ENCODE measurements at places on chromosomes 12 and 14. TPM values are rescaled to one million over a fixed set of nuclear protein-coding genes. Genes with fewer than 3 reads are reported as not detected.

Gene LRRC10
- polyA plus RNA-seq = not detected

Gene NCOR2
- 5.3 TPM for polyA plus RNA-seq

Gene CHST11
- 28.7 TPM for polyA plus RNA-seq

Gene HOXC10
- polyA plus RNA-seq = not detected

Gene CMTM5
- polyA plus RNA-seq = not detected

- no peaks in the 10 kb centered on the region for H3K4me1 ChIP-seq
- no peak overlapping the region for H3K27ac ChIP-seq
- H3K27me3 ChIP-seq = no peaks in the 10 kb centered on the region
- no peaks in the 10 kb centered on the region for H3K36me3 ChIP-seq
- DNase-seq = no peak
- no peak overlapping the region for H3K4me3 ChIP-seq
Observed at GRCh38 chr12:100632445-100632892, 59.0 kb downstream of the GAS2L3 start.

GRCh38 chr14:74596741-74597450, 15.1 kb downstream of the LTBP2 start:
- H3K4me3 ChIP-seq = no peak overlapping the region
- DNase-seq = no peak
- H3K4me1 ChIP-seq = no peaks in the 10 kb centered on the region
- H3K36me3 ChIP-seq = no peaks in the 10 kb centered on the region

DNA sequence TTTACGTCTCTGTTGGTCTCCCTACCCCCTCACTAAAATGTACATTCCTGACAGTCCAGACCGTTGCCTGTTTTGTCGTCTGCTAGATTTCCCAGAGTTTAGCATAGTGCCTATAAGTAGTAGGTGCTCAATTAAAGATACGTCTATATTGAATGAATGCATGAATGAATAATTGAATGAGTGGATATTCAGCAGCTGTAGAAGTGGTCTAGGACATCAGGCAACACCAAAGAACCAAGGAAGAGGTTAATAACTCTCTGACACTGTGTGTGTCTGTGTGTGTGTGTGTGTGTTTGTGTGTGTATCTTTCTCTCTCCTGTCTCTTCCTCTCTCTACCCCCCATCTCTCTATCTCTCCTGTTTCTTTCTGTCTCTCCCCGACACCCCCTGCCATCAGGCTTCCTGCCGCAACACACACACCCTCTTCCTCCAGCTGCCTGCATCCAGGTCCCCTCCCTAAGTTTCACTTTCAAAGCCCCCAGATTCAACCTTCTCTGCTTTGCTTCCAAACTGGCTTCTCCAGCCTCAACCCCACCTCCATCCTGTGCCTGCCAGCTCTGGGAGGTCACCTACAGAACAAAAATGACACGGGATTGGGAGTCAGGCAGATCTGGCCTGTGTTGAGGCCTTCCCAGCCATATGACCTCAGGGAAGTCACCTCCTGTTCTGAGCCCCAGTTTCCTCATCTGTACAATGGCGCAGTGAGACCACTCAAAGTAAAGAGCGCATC, 119.9 kb upstream of the NCOR2 start:
- H3K27ac ChIP-seq = no peak overlapping the region
- DNase-seq = peak; percentile 8
- H3K4me3 ChIP-seq = peak overlapping the region; percentile 33
- H3K27me3 ChIP-seq = no peaks in the 10 kb centered on the region
- H3K4me1 ChIP-seq = peaks cover 18% of the 10 kb centered on the region

DNA sequence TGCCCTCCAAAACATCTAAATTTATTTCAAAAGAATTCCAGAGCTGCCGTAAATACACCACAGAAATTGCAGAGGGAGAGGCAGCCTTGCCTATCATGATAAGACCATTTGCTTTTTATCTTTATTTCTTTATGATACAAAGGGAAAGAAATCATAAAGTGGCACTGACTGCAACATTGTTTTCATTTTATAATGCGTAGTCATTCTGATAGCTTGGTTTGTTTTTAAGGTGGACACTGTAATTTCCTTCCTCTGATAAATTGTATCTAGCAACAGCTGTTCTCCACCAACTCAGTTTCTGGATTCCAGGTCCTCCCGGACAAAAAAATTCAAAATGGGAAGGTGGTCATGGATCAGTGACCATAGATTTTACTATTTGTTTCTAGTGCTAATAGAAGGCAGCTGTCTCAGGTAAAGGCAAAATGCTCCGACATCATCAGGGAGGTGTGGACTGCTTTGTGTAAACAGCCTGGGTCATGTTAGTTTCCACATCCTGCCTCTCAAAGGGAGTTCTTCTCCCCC, 623 bp upstream of the TSPAN8 start:
- H3K27me3 ChIP-seq = no peaks in the 10 kb centered on the region
- no peaks in the 10 kb centered on the region for H3K36me3 ChIP-seq
- no peaks in the 10 kb centered on the region for H3K4me1 ChIP-seq

DNA sequence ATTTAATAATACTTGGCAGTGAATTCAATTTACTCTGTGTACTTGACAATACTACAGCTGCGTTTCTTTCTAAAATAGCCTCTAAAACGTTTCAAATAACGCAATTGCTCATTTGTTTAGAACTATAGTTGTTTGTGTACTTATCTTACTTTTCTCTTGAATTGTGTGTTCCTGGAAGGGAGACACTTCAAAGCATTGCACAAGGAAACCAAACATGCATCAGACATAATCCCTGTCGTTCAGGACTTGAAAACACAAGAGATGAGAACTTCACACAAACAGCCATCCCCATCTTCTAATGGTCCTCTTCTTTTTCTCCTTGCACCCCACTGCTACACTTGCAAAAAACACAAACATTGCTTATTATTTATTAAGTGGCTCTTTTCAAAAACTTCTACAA, 38.5 kb downstream of the PTGER2 start:
- no peaks in the 10 kb centered on the region for H3K27me3 ChIP-seq
- H3K4me3 ChIP-seq = peak overlapping the region; percentile 18
- DNase-seq = no peak
- peaks cover 53% of the 10 kb centered on the region for H3K4me1 ChIP-seq
- no peaks in the 10 kb centered on the region for H3K36me3 ChIP-seq
- H3K27ac ChIP-seq = peak overlapping the region; percentile 59

- no peak overlapping the region for H3K4me3 ChIP-seq
- DNase-seq = no peak
- no peaks in the 10 kb centered on the region for H3K4me1 ChIP-seq
- H3K27ac ChIP-seq = no peak overlapping the region
- no peaks in the 10 kb centered on the region for H3K27me3 ChIP-seq
- no peaks in the 10 kb centered on the region for H3K36me3 ChIP-seq
Observed at GRCh38 chr12:26109343-26109881, 15.4 kb downstream of the BHLHE41 start.

DNA sequence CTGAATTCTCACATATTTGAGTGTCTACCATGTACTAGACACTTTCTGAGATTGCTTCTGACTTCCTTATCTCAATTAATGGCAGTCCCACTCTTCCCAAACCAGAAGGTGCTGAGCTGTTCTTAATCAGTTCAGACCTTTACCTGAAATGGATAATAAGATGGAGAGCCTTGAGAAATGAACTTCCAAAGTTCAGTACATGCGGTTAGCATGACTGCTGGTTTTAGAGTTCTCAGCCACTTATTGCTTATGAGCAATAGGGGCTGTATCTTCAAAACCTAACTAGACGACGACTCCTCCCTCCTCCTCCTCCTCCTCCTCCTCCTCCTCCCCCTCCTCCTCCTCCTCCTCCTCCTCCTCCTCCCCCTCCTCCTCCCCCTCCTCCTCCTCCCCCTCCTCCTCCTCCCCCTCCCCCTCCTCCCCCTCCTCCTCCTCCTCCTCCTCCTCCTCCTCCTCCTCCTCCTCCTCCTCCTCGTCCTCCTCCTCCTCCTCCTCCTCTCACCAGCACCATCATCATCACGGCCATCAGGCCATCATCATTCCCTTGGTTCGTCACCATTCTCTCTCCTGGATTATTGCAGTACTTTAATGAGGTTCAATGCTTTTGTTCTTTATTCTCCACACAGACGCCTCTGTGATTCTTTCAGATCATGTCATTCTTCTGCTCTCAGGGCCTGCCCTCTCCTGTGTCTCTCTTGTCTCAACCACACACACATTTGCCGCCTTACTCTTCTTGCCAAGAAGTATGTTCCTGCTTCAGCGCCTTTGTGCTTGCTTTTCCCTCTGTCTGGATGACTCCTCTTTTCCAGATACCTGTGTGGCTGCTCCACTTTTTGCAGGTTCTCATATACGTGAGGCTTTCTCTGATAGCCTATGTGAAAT, 2.7 kb downstream of the PCNX1 start:
- peak overlapping the region; percentile 93 for H3K4me3 ChIP-seq
- H3K27ac ChIP-seq = peak overlapping the region; percentile 87
- no peak for DNase-seq
- no peaks in the 10 kb centered on the region for H3K27me3 ChIP-seq
- H3K36me3 ChIP-seq = peaks cover 5% of the 10 kb centered on the region

- peak overlapping the region; percentile 97 for H3K27ac ChIP-seq
- DNase-seq = no peak
- H3K27me3 ChIP-seq = no peaks in the 10 kb centered on the region
- peaks cover 36% of the 10 kb centered on the region for H3K4me1 ChIP-seq
- peak overlapping the region; percentile 99 for H3K4me3 ChIP-seq
Observed at GRCh38 chr14:21267431-21267845, 1.8 kb downstream of the HNRNPC start.

- no peaks in the 10 kb centered on the region for H3K36me3 ChIP-seq
- no peaks in the 10 kb centered on the region for H3K27me3 ChIP-seq
- DNase-seq = no peak
- no peak overlapping the region for H3K4me3 ChIP-seq
Observed at GRCh38 chr12:79333144-79333543, 357.6 kb downstream of the PAWR start.

- no peak overlapping the region for H3K27ac ChIP-seq
- no peak for DNase-seq
- H3K27me3 ChIP-seq = no peaks in the 10 kb centered on the region
Observed at GRCh38 chr14:87233266-87233665, 759.7 kb downstream of the GALC start.

DNA sequence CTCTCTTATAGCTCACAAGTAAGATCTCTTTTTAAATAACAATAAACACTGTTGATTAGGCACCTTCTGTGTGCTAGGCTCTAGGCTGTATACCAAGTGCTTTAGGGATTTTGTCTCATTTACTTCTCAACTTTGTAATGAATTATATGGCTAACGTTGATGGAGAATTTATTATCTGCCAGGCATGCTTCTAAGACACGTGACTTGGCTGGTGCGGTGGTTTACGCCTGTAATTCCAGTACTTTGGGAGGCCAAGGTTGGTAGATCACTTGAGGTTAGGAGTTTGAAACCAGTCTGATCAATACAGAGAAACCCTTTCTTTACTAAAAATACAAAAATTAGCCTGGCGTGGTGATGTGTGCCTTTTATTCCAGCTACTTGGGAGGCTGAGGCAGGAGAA, 1202.8 kb upstream of the TMEM132C start:
- no peaks in the 10 kb centered on the region for H3K36me3 ChIP-seq
- no peak for DNase-seq
- H3K27me3 ChIP-seq = no peaks in the 10 kb centered on the region
- H3K4me3 ChIP-seq = no peak overlapping the region
- no peaks in the 10 kb centered on the region for H3K4me1 ChIP-seq

GRCh38 chr12:18345021-18345735, 83.9 kb downstream of the PIK3C2G start:
- no peaks in the 10 kb centered on the region for H3K36me3 ChIP-seq
- no peaks in the 10 kb centered on the region for H3K4me1 ChIP-seq
- no peak overlapping the region for H3K27ac ChIP-seq
- no peaks in the 10 kb centered on the region for H3K27me3 ChIP-seq
- H3K4me3 ChIP-seq = no peak overlapping the region
- DNase-seq = no peak

DNA sequence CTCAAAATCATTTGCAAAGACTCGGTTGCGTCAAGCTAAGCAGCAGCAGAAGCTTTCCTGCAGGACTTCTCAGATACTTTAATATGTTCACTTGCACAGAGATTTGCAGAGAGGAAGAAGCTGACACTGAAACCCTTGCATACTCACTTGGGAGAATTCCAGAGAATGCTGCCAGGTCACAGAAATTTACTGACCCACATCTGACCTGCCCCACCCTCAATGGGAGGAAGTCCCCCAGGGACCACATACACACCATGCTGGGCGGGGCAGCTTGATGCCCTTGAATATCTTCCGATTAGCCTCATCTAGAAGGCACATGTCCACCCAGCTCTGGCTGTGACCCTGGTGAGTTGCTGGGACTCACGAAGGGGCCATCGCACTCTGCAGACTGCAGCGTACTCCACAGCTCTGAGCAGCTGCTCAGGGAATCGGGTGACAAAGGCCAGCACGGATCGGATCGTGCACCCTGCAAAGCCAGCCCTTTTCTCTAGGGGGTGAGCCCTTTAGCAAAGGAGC, 83.2 kb downstream of the ITPK1 start:
- H3K36me3 ChIP-seq = no peaks in the 10 kb centered on the region
- no peak overlapping the region for H3K27ac ChIP-seq
- no peak for DNase-seq
- H3K27me3 ChIP-seq = no peaks in the 10 kb centered on the region
- H3K4me3 ChIP-seq = no peak overlapping the region
- H3K4me1 ChIP-seq = peaks cover 17% of the 10 kb centered on the region

DNA sequence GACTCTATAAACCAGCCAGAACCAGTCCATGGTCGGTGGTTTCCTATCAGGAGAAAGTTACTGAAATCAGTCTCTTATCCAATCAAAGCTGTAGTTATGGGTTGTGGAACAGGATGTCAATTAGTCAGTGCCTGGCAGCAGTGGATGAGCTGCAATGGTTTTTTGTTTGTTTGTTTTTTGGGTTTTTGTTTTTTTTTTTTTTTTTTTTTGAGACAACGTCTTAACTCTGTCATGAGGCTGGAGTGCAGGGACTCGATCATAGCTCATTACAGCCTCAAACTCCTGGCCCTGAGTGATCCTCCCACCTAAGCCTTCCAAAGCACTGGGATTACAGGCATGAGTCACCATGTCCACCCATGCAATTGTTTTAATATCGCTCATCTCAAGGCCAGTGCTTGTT, 113.3 kb upstream of the CAND1 start:
- H3K27ac ChIP-seq = no peak overlapping the region
- no peak for DNase-seq
- no peaks in the 10 kb centered on the region for H3K4me1 ChIP-seq
- peaks cover 2% of the 10 kb centered on the region for H3K27me3 ChIP-seq
- no peaks in the 10 kb centered on the region for H3K36me3 ChIP-seq

DNA sequence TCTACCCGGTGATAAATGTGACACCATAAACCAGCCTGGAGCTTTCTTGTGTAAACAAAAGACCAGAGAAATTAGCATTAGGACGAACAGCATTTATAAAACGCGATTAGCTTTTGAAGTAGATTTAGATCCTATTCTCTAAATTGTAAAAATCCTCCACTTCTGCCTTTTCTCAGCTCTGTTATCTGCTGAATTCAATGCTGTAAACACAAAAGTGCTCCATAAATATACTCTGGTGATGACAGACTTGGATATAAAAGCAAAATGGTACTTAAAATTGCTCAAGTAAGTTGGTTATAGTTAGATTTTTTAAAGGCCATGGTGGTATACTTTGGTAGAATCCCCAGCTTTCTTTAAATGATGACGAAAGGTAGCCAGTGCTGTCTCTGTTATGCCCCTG, 114.6 kb upstream of the RMST start:
- H3K4me1 ChIP-seq = no peaks in the 10 kb centered on the region
- H3K36me3 ChIP-seq = no peaks in the 10 kb centered on the region
- H3K4me3 ChIP-seq = no peak overlapping the region
- no peak overlapping the region for H3K27ac ChIP-seq
- H3K27me3 ChIP-seq = no peaks in the 10 kb centered on the region

GRCh38 chr12:106048016-106048415, 90.7 kb downstream of the NUAK1 start:
- no peak overlapping the region for H3K27ac ChIP-seq
- no peaks in the 10 kb centered on the region for H3K36me3 ChIP-seq
- no peaks in the 10 kb centered on the region for H3K27me3 ChIP-seq

Data from naive thymus-derived CD4-positive, alpha-beta T cell (primary cell).